ENCODE measurements at places on chromosomes 4 and X.

DNA sequence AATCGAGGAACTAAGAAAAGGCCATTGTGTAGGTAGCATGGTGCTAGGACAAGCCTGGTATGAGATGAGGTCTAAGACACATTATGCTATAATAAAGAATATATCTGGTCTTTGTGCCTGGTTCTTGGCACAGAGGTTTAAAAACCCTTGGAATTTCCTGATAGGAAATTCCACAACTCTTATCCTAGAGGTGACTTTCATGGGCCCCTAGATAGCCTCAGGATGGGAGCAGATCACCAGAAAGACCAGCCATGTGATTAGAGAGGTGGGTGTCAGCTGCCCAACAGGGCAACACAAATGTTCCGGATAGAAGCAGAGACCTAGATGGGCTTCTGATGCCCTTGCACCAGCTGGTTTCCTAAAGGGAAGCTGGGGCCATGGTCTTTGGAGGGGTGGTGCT is 107.2 kb downstream of the SCD5 start:
- no peak for DNase-seq

DNA sequence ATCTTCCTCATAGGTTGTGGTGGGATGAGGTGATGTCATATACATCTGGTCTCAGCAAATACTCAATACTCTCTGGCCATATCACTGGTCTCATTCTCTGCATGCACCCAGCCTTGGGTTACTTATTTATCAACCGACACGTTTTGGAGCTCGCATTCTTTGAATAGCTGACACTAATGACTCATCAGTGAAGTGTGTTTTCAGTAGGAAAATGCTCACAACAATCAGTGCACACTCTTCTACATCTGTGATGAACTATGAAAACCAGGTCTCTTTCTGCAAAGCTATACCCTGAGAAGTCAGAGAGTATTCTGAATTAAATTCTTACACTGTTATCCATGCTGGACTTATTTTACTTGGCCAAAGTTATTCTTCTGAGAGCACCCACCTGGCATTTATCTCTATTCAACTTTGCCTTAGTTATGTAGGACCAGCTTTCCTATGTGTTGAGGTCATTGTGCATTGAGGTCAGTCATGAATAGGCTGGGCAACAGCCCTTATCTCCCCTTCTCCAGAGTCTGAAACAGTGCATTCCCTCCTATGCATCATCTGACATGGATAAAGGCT is 58.7 kb upstream of the DHX15 start:
- no peak for DNase-seq

DNA sequence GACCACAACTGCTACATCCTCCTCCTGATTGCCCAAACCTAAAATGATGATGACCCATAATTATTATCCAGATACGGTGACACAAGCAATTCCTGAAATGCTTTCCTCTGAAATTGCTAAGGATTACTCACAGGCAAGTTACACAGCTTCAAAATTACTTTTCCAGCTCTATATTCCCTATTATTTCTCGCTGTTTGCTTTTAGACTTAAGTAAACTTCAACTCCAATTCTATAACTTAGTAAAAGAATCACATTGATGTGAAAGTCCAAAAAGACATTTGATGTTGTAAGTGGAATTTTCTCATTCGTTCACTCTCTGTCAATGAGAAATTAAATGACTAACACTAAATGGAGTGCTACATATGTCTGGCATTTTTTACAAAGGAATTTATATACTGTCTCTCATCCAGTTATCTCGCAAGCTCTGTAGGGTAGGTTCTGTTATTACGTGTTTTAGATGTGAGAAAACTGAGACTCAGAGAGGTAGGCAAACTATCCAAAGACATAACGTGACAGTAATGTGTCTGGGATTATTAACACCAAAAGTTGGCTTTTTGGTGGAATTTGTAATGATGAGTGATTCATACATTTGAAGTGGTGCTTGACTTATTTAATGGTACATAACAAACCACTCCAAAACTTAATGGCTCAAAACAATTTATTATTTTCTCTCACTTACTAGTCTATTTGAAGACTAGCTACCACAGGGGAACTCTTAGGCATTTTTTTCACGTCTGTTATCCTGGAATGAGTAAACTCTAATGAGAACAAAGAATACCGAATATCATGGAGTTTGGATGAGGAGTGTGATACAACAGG is 31.5 kb downstream of the PALLD start:
- no peak for DNase-seq

GRCh38 chr4:61501812-61502211 is 301.7 kb downstream of the ADGRL3 start:
- DNase-seq, result no peak

DNA sequence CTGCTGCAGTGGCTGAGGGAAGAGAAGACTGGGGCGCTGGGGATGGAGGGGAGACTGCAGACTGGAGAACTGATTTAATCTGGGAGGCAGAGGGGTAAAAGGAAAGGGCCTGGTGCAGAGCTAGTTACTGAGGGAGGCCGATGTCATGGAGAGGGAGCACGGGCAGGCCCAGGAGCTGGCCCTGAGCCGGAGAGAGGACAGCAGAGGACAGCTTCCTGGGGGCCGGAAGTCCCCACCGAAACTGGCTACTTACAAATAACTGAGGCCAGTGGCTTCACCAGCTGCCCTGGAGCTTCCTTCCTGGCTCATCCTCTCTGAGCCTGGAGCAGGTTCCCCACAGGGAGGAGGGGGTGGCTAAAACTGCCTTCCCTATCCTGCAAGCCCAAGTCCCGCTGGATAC is 26.9 kb downstream of the NSG1 start:
- DNase-seq, result no peak

- no peak for DNase-seq
Measured at GRCh38 chrX:45986081-45986480, 559.1 kb downstream of the ZNF674 start.

GRCh38 chrX:72392042-72392441 is 86.3 kb upstream of the CITED1 start:
- DNase-seq, result no peak

DNA sequence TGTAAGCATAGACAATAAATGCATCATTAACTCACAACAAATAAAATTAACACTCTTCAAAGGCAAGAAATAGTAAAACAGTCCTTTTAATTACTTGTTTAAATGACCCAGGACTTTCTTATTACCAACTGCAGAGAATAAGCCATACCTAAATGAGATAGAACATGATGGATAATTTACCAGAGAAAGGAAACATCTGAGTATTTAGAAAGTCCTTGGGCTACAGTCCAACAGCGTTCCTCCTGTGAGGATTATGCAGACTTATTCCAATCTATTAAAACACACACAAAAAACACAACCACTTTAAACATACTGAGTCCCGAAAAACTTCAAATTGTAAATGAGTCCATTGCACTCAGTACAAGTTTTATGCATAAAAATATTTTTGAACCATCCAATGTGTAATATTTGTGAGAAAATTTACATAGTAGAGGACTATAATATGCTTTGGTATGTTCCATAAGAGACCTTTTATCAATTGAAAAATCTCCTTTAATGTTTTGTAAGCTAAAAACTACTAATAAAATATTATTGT is 129.2 kb downstream of the NR3C2 start:
- no peak for DNase-seq

GRCh38 chr4:52535793-52536192 is 123.3 kb downstream of the USP46 start:
- DNase-seq, result no peak

DNA sequence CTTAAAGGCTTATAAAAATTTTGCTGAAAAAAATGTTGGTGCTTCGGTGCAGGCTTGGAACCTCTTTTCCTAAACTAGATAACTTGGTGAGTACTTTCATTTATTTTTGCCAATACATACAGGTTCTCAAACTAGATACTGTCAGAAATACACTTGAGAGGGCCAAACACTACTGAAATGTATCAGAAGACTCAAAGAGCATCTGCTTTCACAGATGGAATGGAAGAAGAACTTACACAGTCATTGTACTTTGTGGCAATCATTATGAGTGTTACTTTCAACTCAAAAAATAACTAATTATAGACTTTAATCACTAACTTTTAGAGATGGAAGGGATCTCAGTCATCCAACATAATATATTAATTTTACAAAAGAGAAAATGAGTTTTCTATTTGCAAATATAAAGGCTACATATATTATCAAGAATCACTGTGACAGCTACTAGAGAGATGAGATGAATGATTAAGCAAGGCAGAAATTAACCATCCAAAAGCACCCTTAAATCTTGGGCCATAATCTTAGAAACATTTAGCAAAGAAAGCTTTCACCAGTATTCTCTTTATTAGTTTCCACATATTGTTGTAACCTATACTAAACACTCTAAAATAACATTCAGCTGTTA is 1.0 kb downstream of the ENAM start:
- no peak for DNase-seq
